ENCODE measurements at places on chromosomes 2 and 18. TPM values are rescaled to one million over a fixed set of nuclear protein-coding genes. Genes with fewer than 3 reads are reported as not detected.

Gene CHRNG
- not detected for total RNA-seq

Gene HOXD1
- not detected for total RNA-seq

Gene METAP1D
- 8.5 TPM for total RNA-seq

DNA sequence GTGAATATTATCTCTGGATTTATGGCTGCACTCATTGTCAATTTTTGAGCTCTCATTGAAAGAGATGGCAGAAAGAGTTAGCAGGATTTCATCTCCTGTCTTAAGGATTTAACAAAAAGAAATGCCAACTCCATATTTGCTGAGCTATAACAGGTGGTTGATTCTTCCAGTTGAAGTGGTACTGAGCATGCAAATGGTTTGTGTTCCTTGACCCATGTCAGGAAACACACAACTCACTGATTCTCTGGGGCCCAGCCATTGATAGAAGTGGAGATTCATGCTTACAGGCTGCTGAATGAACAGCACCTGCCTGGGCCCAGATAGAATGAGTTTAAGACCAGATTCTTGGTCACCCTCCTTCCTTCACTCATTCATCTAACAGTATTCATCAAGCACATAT, 128.8 kb downstream of the CERS6 start:
- peaks cover 20% of the 10 kb centered on the region for H3K4me1 ChIP-seq
- no peaks in the 10 kb centered on the region for H3K27me3 ChIP-seq
- H3K36me3 ChIP-seq: peaks cover 1% of the 10 kb centered on the region
- no peak overlapping the region for H3K4me3 ChIP-seq
- no peak for DNase-seq
- no peak overlapping the region for H3K27ac ChIP-seq

DNA sequence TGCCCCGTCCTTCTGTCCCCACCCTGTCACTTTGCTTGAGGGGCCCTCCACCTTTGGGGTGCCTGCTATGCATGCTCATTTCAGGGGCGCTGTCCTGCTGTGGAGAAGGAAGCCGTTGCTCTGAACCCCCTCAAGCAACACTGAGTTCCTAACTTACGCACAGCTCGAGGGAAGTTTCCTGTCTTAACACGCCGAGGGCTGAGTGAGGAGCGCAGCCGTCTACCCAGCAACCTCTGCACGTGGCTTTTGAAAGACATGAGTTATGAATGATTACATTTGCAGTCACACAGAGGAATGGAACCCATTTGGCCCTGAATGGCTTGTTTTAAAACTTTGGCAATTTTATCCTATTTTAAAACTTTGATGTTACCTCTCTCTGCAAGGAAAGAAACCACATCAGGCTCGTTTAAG, 14.0 kb downstream of the RAMP1 start:
- H3K27me3 ChIP-seq: no peaks in the 10 kb centered on the region
- no peak overlapping the region for H3K4me3 ChIP-seq
- H3K4me1 ChIP-seq: peaks cover 71% of the 10 kb centered on the region
- peak overlapping the region; percentile 93 for H3K27ac ChIP-seq

GRCh38 chr2:181146171-181146570, 165.8 kb downstream of the UBE2E3 start:
- peaks cover 17% of the 10 kb centered on the region for H3K4me1 ChIP-seq
- no peak overlapping the region for H3K27ac ChIP-seq

DNA sequence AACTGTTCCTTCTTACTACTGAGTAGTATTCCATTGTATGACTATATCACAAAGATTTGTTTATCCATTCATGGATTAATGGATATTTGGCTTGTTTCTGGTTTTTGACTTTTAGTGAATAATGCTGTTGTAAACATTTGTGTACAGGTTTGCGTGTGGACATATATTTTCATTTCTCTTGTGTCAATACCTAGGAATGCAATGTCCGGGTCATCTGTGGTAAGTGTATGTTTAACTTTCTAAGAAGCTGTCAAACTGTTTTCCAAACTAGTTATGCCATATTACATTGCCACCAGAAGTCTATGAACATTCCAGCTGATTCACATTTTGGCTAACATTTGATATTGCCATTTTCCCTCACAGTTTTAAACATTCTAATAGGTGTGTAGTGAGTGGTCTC, 29.1 kb upstream of the SLC16A14 start:
- no peaks in the 10 kb centered on the region for H3K36me3 ChIP-seq
- H3K27ac ChIP-seq: no peak overlapping the region
- H3K4me1 ChIP-seq: no peaks in the 10 kb centered on the region
- H3K27me3 ChIP-seq: peaks cover 10% of the 10 kb centered on the region
- no peak overlapping the region for H3K4me3 ChIP-seq

Data from osteocyte (in vitro differentiated cells).